AG20443 (cell line): ENCODE measurements at places on chromosomes 5 and 9.

DNA sequence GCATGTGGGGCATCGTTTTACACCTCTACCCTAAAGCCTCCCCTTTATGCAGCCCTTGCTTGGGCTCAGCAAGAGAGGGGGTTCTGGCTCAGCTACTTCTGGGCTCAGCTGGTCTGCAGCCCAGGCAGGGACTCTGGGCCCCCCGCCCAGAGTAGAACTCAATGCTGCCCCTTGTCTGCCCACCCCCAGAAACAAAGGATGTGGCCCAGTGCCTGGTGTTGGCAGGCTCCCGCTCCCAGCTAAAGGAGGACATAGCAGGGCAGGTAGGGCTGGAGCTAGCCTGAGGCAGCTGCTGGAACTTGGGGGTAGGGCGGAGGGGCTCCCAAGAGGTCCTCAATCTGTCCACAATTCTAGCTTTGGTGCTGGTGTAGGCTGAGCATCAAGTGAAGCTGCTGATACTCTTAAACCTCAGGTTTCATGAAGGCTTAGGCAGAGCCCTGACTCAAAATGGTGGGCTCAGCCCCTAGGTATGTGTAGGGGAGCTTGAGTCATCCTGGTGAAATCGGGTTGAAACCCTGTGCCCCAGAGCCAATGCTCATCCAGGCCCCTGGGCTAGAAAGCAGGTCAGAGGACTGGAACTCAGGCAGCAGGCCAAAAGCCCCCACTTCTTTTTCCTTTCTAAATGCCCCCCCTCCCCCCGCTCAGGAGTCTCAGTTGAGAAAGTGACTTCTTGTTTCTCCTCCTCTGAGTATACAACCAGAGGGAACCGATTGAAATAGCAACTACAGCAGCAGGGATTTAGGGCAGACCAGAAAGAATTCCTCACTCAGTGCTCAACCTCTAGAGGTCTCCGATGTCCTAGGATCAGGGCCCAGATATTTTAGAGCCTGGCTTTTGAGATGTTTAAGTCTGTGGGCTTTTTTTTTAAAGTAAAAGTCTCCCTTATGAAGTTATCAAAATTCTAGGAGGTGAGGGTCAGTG lies 11.4 kb downstream of the PSD2 start:
- DNase-seq: no peak

GRCh38 chr5:93800988-93801811 lies 59.8 kb upstream of the POU5F2 start:
- peak; percentile 28 for DNase-seq

GRCh38 chr5:92492908-92493307 lies 1088.1 kb downstream of the NR2F1-AS1 start:
- no peak for DNase-seq

DNA sequence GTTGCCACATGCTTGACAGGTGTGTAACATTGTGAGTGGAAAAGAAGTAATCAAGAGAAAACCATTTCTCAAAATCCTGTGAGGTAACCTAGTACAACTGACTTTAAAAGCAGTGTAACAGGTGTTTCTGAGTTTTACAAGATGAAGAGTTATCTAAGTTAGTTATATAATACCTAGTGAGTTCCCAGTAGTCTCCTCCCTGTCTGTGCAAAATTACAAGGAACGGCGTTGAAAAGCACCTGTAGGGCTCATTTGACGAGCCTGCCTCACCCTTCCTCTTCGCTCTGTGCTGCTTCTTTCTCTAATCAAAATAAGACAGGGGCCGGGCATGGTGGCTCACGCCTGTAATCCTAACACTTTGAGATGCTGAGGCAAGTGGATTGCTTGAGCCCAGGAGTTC lies 132.9 kb upstream of the SLC30A5 start:
- DNase-seq: no peak

GRCh38 chr5:170306381-170306831 lies 8.8 kb upstream of the LCP2 start:
- DNase-seq: peak; percentile 40

DNA sequence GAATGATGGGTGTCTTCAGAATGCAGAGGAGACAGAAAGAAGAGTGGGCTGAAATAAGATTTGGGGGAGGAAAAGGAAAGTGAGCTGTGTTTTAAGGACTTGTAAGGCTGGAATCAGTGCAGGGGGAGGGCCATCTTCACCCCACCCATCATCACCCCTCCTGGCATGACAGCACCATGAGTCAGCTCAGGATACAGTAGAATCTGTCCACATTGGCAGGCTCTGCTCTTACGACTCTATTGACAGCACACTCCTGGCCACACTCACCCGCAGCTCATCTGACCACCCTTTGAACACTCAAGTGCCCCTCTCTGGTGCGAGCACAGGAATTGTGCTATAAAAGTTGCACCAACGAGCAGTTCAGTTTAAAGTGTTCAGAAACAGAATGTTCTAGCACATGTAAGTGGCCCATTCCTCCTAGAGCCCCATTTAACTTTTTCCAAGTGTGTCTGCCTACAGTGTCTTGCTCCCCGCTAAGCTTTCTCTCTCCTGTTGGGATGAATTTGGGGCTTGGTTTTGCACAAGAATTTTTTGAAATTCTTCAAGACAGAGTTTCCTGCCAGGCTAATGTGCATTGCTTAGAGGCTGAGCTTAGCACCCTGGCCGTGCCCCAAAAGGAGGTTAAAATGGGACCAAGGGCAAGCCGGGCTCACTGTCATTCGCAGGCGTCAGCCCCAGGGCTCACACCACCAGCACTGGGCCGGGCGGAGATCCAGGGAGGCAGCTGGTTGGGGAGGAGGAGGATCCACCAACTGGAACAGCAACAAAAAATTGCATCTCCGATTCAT lies 12.0 kb downstream of the ADRA1B start:
- DNase-seq: peak; percentile 90

DNA sequence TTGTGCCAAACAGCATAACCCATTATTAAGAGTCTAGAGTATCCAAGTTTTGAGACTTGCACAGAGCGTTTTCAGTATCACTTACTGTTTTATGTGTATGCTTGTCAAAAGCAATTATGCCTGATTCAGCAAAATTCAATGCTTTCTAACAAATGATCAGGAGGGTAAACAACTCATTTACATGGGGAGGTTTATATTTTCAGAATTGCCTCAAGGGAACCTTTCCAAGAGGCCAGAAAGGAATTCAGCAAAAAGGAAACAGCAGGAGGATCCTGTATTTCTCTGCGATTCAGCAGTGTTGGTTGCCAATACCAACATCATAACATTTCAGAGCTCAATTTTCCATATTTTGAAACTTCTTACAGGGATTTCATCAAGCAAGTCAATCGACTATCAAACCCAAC lies 69.3 kb upstream of the DAB2 start:
- DNase-seq: peak; percentile 58

- DNase-seq: no peak
These were observed 1051.3 kb upstream of the DMAC1 start for GRCh38 chr9:8850914-8851313.

GRCh38 chr9:98888801-98889421 lies 54.8 kb upstream of the COL15A1 start:
- DNase-seq: peak; percentile 70

GRCh38 chr5:145511351-145511750 lies 323.8 kb downstream of the PRELID2 start:
- no peak for DNase-seq

DNA sequence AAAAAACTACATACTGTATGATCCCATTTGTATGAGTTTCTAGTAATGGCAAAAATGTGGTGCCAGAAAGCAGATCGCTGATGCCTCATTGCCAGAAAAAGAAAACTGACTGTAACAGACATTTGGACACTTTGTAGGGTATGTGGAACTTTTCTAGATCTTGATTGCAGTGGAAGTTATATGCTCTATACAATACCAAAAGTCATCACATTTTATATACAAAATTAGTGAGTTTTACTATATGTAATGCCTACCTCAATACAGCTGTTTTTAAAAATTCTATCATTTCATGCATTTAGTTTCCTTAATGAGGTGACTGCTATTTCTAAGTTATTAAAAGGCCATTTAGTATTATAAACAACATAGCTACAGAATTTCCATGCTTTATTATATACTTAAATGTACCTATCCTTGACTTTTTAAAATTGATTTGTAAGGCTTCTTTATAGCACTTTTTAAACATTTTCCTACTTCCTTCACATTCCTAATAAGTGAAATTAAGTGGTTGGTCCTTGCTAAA lies 199.9 kb downstream of the CWC27 start:
- no peak for DNase-seq

- DNase-seq: no peak
These were observed 39.1 kb downstream of the POC5 start for GRCh38 chr5:75678155-75678554.

DNA sequence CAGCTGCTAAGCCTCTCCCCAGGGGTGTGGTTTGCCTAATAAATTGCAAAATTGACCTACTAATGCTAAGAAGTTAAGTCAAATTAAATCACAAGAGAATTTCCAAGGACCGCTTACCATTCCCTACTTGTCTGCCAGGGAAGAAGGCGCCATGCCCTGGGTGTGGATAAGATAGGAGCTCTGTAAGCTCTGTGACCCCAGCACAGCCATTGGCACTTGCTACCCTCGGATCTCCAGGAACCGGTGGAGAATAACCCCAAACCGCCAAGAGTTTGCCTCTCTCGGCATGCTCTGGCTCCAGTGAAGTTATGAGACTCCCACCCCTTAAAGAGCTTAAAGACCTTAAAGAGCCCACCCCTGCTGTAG lies 58.9 kb downstream of the NEURL1B start:
- no peak for DNase-seq

DNA sequence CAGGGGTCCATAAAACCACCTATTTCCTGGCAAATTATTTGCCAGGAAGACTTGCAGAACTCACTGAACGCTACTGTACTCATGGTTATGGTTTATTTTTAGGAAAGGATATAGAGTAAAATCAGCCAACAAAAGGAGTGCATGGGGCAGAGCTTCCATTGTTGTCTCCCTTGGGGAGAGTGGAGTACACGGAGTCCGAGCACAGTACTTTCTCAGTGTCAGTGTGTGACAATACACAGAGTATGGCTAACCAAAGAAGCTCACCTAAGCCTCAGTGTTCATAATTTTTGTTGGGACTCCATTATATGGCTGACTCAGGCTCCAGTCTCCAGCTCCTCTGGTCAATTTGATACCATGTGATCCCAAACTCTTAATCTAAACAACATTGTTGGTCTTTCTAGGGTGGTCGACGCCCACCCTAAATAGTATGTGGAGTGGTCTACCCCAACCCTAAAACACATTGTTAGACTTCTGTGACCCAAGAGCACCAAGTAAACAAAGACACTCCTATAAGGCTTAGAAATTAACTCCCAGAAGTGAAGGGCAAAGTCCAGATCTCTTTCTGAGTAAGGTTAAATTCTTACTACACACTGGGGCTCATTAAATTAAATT lies 74.9 kb downstream of the SLC44A1 start:
- no peak for DNase-seq

- DNase-seq: no peak
These were observed 213.6 kb upstream of the ANKRD55 start for GRCh38 chr5:56446728-56447127.

- no peak for DNase-seq
These were observed 56.3 kb upstream of the ITGA1 start for GRCh38 chr5:52731274-52732027.

GRCh38 chr9:122164286-122164685 lies 4.6 kb downstream of the MORN5 start:
- DNase-seq: no peak

GRCh38 chr5:153816870-153817269 lies 221.8 kb downstream of the FAM114A2 start:
- DNase-seq: no peak

- DNase-seq: no peak
These were observed 218.2 kb downstream of the TSSK1B start for GRCh38 chr5:113216545-113216944.

GRCh38 chr5:135486131-135487036 lies 34.2 kb upstream of the TIFAB start:
- no peak for DNase-seq

DNA sequence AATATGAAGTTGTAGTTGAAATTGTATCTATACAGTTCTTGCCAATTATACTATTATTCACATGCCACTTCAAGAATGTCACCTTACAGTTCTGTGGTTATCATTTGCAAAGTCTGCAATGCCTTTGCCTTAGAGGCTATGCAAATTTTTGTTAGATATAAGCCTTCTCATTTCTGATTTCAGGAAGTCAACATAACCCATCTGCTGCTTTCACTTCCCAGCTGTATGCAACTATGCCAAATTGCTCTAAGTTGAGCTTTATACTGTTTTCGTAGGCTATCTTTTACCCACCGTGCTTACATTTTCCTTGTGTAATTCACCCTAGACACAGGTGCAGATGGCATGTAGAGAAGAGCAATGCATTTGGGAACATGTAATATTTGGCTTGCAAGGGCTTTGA lies 1083.0 kb downstream of the CDH9 start:
- no peak for DNase-seq

GRCh38 chr9:5375091-5375490 lies 35.4 kb upstream of the RLN1 start:
- DNase-seq: no peak

- DNase-seq: no peak
These were observed 25.8 kb upstream of the GPX8 start for GRCh38 chr5:55134053-55134722.

GRCh38 chr9:70442328-70442848 lies 27.9 kb upstream of the KLF9 start:
- DNase-seq: no peak

- no peak for DNase-seq
These were observed 14.7 kb upstream of the CPEB4 start for GRCh38 chr5:173873306-173873922.

DNA sequence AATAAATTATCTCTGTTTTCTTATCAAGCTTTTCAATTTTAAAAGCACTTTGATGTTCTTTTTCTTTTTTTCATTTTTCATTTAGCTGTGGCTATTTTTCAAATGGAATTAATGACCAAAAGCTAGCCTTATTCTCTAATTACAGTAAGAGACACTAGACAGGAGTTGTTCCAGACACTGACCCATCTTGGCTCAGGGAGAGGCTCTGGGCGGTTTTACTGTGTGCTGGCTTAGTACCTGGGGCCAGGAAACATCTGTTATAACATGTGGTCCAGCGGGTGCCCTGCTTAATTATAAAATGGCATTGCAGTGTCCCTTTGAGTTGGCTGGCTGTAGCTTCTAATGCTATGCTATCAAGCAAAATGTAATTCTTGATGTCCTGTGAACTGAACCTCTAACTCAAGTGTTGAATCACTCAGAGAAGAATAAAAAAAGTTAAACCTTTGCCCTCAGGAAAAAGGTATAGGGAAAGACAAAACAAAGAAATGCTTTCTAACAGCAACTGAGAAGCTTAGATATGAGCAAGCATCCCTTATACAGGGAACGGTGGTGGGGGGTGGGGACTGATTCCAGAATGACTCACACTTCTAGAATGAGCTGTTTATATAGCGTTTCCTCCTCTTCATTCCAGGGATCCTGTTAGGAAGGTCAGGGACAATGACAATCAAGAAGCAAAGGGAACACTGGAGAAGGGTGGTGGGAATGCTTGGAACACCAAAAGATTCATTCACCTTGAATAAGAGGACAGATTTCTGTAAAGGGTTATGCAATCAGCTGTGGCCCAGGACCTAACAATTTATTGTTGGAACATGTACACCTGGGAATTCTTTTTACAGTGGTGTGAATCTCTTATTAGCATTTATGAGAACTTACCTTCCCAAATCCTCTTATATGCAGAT lies 58.7 kb upstream of the NFIB start:
- peak; percentile 64 for DNase-seq
